ENCODE measurements at places on chromosomes 1 and 21. TPM values are rescaled to one million over a fixed set of nuclear protein-coding genes. Genes with fewer than 3 reads are reported as not detected.

ATP1A4 gene
- total RNA-seq: not detected

APCS gene
- total RNA-seq: not detected

FBXO2 gene
- 0.12 TPM for total RNA-seq

THRAP3 gene
- total RNA-seq: 105 TPM

OR2T4 gene
- not detected for total RNA-seq

LIN28A gene
- 0.05 TPM for total RNA-seq

FNDC10 gene
- 9.9 TPM for total RNA-seq

HMGCS2 gene
- total RNA-seq: not detected

ATP1A2 gene
- not detected for total RNA-seq

GRCh38 chr1:224054012-224054411 is 59.9 kb upstream of the FBXO28 start:
- DNase-seq: no peak

GRCh38 chr1:67771749-67772148 is 61.5 kb downstream of the GNG12 start:
- no peak for DNase-seq

GRCh38 chr1:147245586-147246021 is 3.1 kb downstream of the CHD1L start:
- no peak for DNase-seq

DNA sequence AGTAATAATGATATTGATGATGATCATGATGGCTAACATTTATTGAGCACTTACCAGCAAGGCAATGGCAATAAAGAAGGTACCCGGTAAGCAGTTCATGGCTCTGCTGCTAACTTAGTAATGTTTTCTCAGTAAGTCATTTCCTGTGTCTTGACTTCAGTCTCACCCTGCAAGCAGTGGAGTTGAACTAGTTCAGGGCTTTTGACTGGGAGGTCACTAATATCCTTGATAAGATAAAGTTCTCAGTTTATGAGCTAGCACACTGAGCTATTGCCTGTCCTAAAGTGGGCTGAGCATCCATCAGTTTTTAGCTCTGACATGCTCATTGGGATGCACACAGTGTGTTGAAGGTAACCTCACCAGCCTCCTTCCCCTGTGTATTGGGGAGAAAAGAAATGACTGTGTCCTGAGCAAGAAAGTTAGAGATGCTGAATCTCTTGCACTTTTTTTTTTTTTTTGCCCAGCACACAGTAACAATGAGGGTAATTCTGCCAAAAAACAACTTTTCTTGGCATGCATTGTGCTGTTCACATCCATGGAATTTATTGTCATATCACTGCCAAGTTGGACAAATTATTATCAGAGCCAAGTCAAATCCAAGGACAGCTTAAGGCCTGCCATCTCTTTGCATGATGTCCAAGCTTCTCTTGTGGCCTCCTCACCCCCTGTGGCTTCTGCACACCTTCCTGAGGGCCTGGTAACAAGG is 55.5 kb upstream of the GADD45A start:
- no peak for DNase-seq

DNA sequence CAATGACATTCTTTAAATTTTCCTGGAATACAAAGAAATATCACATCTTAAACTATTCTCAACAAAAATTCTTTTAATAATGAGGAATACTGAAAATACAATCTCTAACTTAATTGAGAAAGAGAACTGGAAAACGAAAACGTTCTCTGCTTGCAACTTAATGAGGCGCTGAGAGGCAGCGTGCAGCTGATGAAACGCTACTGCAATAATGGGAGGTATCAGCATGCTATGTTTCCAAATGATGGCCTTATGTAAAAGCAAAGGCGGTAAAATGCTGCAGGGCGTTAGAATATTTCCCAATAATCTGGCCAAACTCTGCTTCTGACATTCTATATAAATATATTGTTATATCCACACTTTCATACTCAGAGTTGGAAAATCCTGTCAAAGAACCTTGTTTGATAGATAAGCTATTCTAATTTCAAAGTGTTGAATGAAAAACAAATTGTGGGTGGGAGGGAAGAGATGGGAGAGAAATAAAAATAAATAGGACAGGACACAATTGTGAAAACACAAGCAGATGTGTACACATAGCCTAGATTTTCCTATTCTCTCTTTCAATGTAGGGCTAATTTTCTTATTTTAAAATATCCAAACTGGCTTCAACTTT is 70.9 kb downstream of the APP start:
- no peak for DNase-seq

DNA sequence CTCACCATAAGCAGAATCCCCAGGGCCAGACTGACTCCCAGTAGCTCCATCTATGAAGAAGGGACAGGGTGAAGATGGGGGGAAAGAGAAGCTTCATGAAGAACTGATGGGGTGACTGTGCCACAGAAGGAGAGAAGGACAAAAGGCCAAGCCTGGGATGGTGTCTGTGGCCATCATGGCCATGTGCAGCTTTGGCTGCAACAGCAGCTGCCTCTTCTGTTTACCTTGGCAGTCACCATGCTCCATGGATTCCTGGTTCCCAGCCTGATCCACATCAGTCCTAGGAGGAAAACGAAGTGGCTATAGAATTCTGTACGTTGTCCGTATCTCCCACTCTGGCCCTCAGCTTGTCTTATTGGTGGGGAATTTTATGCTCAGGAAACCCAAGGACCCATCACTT is 12.0 kb downstream of the SEMA6C start:
- DNase-seq: no peak

- DNase-seq: no peak
Observed at GRCh38 chr1:234588386-234588785, 21.6 kb downstream of the IRF2BP2 start.

- no peak for DNase-seq
Observed at GRCh38 chr21:44012474-44013379, 618 bp downstream of the TRAPPC10 start.

- no peak for DNase-seq
Observed at GRCh38 chr1:239008568-239008967, 377.8 kb upstream of the CHRM3 start.

GRCh38 chr1:37315371-37315846 is 159.0 kb upstream of the ZC3H12A start:
- DNase-seq: no peak
